ENCODE measurements at places on chromosomes 12 and 14. TPM values are rescaled to one million over a fixed set of nuclear protein-coding genes. Genes with fewer than 3 reads are reported as not detected.

DNA sequence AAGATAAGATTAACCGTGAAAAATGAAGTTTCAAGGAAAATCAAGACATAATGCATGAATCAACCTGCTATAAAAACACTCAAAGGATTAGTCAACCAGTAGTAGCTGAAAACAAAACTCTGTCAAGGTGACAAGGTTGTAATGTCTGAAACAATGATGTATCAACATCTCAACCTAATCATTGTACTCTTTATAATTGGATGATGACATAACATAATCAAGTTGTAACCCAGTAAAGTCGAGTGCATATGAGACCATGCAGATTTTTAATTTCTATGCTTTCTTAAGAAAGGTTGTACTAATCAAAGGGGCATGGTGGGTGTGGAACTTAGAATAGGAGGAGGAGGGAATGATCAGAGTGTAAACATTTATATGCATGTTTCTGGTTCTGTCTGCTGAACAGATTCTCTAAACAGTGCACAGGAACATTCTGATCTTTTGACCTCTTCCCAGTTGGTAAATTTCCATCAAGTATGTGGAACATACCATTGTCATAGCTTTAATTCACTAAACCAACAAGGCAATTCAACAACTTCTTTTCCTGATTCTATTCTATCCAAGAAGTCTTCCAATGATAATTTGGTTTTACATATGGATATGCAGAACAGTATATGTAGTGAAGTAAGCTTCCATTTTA, 253.7 kb downstream of the TTC6 start:
- no peak for DNase-seq

SVOP gene
- total RNA-seq, result 2.2 TPM

EXOC3L4 gene
- 0.72 TPM for total RNA-seq

DNA sequence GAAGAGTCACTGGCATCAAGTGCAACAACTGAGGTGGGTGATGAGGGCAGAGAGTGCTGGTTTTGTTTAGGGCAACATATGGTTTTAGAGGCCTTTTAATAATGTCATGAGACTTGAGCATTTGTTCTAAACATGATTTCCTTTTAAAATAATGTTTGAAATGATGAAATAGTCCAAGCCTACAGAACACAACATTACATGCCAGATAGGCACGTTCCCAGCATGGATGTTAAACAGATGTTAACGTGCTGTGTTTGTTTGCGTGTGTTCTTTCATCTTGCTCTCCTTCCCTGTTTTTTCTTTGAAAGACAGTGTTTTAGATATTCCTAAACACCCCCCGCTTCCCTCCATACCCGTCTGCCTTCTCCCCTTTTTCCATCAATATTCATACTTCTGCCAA, 82.3 kb downstream of the RGS6 start:
- no peak for DNase-seq

- DNase-seq, result no peak
Measured at GRCh38 chr14:91145391-91146160, 31.7 kb downstream of the DGLUCY start.

- DNase-seq, result no peak
Measured at GRCh38 chr12:47742253-47742825, 16.3 kb downstream of the RAPGEF3 start.

AQP2 gene
- total RNA-seq, result 0.24 TPM

NPFF gene
- not detected for total RNA-seq

Measured in umbilical cord (tissue), 2 donors.